ENCODE measurements at places on chromosomes 2 and 18.

GRCh38 chr2:161725297-161725696, 101.1 kb downstream of the SLC4A10 start:
- DNase-seq = no peak

- no peak for DNase-seq
Measured at GRCh38 chr18:79556829-79557585, 122.6 kb upstream of the CTDP1 start.

DNA sequence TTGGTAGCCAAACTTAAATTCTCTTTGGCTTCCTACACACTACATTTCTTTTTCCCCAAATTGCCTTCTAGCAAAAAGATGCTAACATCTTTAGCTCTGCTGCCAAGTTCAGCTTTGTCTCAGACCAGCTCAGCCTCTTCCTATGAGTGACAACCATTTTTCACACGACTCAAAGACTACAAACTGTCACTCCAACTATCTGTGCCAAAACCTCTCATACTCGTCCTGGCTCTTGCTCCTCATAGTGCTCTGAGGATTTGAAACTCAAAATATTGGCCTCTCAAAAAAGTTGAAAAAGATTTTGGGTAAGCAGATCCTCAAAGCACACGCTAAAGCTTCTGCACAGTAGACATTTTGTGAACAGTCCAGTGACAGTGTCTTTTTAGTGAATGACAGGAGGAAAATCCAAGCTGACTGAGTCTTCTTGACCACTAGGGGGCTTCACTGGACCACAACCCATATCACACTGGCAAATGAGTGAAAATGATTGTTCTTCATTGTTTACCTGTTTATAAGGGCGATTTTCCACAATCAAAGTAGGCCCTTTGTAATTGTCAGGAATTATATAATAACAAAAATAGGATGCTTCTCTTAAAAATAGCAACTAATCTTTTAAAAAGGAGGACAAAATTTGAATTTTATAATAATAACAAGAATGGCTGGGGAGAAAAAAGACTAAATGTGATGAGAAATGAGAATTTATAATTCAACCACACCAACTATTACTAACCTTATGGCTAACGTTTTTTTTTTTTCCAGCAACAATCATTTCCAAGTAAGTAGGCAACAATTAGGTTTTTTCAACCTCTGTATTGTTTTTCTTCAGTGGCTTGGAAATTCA, 85.5 kb upstream of the PGAP1 start:
- no peak for DNase-seq

GRCh38 chr2:26807788-26808460, 22.1 kb downstream of the CENPA start:
- no peak for DNase-seq

GRCh38 chr2:83640506-83640905, 818.6 kb downstream of the SUCLG1 start:
- DNase-seq = no peak

- no peak for DNase-seq
Measured at GRCh38 chr2:30530346-30530745, 83.3 kb downstream of the LCLAT1 start.

DNA sequence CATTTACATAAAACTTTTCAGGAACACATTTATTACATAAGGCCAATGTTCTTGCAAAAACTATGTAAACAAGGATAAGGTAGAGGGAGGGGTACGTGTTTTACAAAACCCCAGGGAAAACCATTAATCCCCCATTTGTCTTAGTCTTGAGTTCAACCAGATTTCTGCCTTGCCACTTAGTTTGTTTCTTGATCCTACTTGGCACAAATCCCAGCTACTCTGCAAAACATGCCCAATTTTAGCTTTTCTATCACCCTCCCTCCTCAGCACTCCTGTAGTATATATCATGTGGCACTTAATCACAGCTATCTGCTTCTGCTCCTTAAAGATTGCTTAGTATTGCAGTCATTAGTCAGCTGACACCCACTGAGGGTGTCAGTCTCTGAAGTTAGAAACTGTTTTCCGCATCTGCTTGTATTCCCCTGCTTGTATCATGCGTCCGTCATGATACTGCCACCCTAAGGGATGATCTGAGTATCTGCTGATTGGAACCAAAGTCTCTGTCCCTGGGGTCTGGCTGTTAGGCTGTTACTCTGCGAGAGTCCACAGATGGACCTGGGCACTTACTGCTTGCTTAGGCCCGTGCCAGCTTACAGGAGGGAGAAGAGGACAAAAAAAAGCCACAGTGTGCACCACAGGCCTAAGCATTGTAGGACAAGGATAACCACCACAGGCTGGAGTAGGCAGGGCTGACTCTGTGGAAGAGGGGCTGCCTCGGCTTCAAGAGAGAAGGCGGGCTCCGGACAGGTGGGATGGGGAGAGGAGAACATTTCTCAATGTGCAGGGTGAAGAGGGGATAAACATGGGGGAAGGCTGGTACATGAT, 82.2 kb downstream of the EPAS1 start:
- DNase-seq = no peak

GRCh38 chr2:238408615-238409340, 17.9 kb upstream of the ASB1 start:
- DNase-seq = no peak

- DNase-seq = no peak
Measured at GRCh38 chr2:223894009-223894408, 51.1 kb downstream of the WDFY1 start.

DNA sequence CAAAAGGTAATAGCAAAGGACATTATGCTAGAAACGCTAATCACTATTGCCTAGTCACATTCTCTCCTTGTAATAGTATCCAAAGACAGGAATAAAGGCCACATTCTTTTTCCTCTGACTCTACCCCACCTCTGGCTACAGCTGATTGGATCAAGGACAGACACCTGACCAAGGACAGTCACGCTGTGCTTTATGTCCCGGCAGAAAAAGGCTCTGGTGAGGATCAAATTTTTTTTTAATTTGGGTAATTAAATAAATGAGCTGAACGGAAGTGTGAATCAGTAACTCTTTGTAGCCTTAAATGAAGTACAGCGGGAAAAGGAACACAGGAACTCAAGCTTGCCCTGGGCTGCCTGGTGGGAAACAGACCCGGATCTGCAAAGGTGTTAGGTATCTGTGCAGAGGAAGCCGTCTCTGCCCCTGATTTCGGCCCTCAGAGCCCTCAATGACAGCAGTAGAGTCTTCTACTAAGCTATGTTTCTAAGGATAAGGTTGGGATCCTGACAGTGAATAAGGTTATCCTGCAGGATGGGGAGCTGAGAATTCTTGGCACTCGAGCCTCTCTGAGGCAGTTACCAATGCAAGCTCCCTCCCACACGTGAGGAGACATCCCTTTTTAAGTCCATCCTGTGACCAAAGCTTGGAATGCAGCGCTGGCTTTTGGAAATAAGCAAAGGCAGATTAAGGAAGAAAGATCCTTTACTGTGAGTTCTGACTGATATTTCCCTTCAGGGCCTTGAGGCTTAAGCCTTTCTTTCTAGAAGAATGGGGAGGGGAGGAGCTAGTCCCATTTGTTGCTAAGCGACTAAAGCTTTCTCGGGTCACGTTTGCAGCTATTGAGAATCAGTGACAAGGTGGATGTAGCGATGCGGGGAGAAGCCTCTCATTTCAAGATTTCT, 37.8 kb upstream of the IKZF2 start:
- no peak for DNase-seq

All from activated naive CD4-positive, alpha-beta T cell (primary cell).